ENCODE measurements at places on chromosomes 2 and 18.

DNA sequence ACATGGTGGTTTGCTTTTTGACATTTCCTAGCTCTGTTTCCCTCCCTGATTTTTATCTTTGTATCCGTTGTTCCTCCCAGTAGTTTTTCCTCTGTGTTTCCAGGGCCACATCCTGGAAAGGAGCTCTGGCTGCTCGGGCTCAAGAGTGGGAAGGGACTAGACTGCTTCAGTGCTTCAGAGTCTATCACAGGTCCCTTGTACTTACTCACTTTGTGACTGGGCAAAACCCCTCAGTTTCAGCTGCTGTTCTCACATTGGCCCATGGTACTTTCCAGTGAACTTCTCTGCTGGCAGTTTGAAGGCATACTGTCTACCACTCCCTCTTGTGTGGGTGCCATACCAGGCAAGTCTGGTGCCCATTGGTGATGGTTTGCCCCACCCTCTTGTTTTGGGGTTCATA lies 7.5 kb upstream of the STAMBP start:
- DNase-seq = no peak

GRCh38 chr18:8169722-8170121 lies 439.5 kb upstream of the RAB12 start:
- DNase-seq = no peak

DNA sequence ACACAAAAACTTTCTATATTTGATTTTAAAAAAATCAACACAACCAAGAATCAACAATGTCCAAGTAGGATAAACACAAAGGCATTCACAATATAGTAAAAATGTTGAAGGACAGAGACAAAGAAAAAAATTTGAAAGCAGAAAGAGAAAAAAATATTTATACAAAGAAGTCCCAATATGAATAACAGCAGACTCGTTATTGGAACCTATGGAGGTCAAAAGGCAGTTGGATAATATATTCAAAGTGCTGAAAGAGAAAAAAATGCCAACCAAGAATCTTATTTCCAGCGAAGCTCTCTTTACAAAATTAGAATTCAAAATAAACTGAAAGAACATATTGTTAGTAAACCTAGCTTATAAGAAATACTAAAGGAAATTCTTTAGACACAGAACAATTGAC lies 859.5 kb downstream of the LRP1B start:
- DNase-seq = no peak

GRCh38 chr2:27884601-27885000 lies 5.6 kb downstream of the RBKS start:
- DNase-seq = no peak

DNA sequence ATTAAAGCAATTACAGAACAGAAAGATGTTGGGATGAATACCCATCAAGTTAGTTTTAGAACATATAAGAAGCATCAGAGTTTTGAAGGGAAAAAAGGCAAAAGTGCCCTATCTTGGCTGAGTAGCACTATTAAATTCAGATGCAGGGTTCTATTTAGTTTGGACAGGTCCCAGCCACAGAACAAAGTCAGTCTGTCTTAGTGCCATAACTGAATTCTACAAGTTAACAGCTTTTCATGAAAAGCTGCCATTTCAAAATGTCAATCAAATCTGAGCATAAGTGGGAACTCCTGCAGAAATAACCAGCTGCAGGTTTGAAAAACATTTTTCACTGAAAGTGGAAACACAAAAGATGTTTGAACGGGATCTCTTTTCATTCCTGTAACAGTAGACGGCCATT lies 160.4 kb downstream of the SRBD1 start:
- no peak for DNase-seq

DNA sequence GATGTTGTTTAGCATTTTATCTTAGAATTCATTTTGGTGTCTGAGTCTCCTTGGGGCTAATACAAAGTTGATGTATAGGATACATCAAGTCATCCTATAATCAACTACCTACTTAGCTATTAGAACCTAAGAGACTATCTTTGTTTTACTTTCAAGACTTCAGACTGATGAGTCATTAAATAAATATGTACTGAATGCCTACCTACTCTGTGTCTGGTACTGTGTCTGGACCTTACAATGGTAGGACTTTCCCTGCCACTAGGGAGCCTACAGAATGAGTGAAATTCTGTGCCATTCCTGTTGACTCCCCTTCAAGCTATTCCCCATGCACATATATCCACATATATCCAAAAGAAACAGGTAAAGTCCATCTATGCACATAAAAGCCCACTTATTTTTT lies 114.5 kb downstream of the ERBB4 start:
- no peak for DNase-seq

GRCh38 chr2:55111570-55112228 lies 61.4 kb upstream of the RTN4 start:
- DNase-seq = peak; percentile 37

- DNase-seq = no peak
Measured at GRCh38 chr2:72081451-72081850, 66.2 kb downstream of the CYP26B1 start.

DNA sequence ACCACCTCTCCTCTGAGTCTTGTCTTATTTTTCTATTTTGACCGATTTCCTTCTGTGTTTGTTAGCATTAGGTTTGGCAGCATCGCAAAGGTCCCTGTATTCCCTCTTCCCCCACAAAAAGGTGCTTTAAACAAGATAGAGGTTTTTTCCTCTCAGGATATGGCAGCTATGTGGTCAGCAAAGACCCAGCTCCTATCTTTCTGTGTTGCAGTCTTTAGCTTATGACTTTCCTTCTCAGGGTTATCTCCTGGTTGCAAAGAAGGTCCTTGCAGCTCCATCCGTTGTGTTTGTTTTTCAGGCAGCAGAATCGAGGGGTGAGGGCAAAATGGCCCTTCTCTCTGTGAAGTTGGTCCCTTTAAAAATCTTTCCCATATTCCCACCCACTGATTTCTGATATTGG lies 38.4 kb downstream of the GALNT1 start:
- DNase-seq = no peak

- no peak for DNase-seq
Measured at GRCh38 chr2:161956738-161957137, 117.3 kb downstream of the DPP4 start.

GRCh38 chr2:95074663-95075439 lies 46.8 kb downstream of the MRPS5 start:
- DNase-seq = no peak

- no peak for DNase-seq
Measured at GRCh38 chr2:74768401-74768914, 65.5 kb upstream of the HK2 start.

- no peak for DNase-seq
Measured at GRCh38 chr2:104859766-104860450, 6.0 kb downstream of the POU3F3 start.

- no peak for DNase-seq
Measured at GRCh38 chr2:163554864-163555263, 180.9 kb downstream of the FIGN start.

- DNase-seq = no peak
Measured at GRCh38 chr2:226868331-226869162, 32.7 kb downstream of the RHBDD1 start.

- no peak for DNase-seq
Measured at GRCh38 chr2:126936219-126936723, 37.6 kb downstream of the TEX51 start.

GRCh38 chr2:232459419-232460035 lies 3.6 kb downstream of the ALPI start:
- DNase-seq = no peak

- DNase-seq = no peak
Measured at GRCh38 chr2:69549421-69549820, 94.1 kb downstream of the AAK1 start.

- DNase-seq = peak; percentile 26
Measured at GRCh38 chr2:176079831-176080539, 3.8 kb downstream of the EVX2 start.

GRCh38 chr2:207974216-207974605 lies 51.1 kb downstream of the PLEKHM3 start:
- DNase-seq = no peak

- peak; percentile 21 for DNase-seq
Measured at GRCh38 chr2:10787176-10787968, 25.2 kb downstream of the PDIA6 start.

- DNase-seq = no peak
Measured at GRCh38 chr18:74066018-74066417, 81.6 kb downstream of the FBXO15 start.

- DNase-seq = no peak
Measured at GRCh38 chr18:58507880-58508279, 121.0 kb downstream of the ALPK2 start.

GRCh38 chr2:2846332-2847208 lies 515.5 kb upstream of the MYT1L start:
- peak; percentile 94 for DNase-seq

GRCh38 chr2:203591642-203592041 lies 56.5 kb upstream of the RAPH1 start:
- no peak for DNase-seq

DNA sequence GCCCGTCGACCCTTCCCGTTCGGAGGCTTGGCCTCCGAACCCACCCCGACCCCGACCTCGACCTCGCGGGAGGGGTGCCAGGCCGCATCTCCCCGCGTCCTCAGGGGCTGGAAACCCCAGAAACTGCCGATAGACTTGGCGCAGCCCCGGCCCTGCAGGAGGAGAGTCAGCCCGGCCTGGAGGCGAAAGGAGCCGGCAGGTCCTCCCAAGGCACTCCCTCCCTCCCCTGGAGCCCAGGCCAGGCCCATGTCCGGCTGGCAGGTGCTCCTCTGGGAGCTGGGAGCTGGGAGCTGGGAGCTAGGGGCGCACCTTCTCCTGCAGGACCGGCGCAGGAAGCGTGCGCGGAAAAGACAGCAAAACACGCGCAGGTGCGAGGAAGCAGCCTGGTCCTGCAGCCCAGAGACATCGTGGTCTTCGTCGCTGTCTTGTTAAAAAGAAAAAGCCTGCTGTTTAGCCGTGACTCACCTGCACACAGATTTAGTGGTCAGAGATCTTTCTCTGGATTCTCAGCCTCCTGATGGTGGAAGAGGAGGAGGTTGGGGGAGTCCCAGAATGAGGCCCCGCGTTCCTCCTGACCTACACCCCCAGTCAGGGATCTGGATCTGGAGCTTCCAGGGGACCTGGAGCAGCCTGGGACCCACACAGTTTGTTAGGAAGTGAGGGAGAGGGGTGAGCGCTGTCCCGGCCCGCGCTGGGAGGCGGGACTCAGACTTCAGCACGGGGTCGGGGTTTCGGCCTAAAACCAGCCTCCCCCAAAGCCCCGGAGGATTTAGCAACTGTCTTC lies 660 bp upstream of the MBP start:
- no peak for DNase-seq

- DNase-seq = no peak
Measured at GRCh38 chr2:222176890-222177289, 121.9 kb downstream of the PAX3 start.

- no peak for DNase-seq
Measured at GRCh38 chr2:101500860-101501259, 25.9 kb upstream of the RFX8 start.

DNA sequence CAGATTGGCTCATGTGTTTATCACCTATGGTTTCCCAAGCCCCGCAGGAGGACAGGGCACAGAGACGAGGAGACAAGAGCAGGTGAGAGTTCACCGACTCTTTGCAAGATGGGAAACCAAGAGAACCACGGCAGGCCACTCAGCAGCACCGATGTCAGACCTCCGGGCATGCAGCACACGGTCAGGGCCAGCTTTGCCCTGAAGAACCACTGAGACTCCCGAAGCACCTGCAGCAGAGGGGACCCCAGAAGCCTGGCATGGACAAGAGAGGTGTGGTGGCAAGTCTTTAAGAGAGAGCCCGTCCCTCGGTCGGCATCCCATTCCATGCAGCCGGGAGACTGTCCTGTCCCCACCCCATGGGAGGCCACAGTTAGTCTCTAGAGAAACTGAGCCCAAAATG lies 36.6 kb upstream of the TAF1B start:
- no peak for DNase-seq

GRCh38 chr2:14923820-14924580 lies 291.5 kb downstream of the LRATD1 start:
- DNase-seq = no peak

DNA sequence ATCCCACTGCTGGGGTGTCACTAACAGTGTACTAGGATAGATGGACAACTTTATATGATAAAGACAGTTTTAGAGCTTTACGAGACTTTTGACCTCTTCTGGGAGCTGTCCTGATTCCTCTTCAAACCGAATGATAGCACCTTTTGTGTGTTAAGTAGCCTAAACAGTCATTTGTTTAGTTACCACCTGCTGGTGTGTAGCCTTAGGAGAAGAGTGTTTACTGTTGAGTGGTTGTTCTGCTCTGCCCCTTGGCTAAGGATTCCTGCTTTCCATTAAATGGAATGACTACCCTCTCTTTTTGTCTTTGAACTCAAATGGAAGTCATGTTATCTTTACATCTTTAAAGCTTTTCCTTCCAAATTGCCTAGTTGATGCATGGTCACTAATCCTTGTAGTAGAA lies 28.0 kb upstream of the MGAT5 start:
- no peak for DNase-seq

GRCh38 chr2:37984176-37984575 lies 59.1 kb downstream of the RMDN2 start:
- DNase-seq = no peak

GRCh38 chr2:166375195-166375735 lies 479 bp downstream of the SCN9A start:
- no peak for DNase-seq

GRCh38 chr2:161068670-161069069 lies 91.6 kb upstream of the TANK start:
- DNase-seq = no peak

- DNase-seq = no peak
Measured at GRCh38 chr2:143575340-143575739, 446.1 kb downstream of the ARHGAP15 start.

DNA sequence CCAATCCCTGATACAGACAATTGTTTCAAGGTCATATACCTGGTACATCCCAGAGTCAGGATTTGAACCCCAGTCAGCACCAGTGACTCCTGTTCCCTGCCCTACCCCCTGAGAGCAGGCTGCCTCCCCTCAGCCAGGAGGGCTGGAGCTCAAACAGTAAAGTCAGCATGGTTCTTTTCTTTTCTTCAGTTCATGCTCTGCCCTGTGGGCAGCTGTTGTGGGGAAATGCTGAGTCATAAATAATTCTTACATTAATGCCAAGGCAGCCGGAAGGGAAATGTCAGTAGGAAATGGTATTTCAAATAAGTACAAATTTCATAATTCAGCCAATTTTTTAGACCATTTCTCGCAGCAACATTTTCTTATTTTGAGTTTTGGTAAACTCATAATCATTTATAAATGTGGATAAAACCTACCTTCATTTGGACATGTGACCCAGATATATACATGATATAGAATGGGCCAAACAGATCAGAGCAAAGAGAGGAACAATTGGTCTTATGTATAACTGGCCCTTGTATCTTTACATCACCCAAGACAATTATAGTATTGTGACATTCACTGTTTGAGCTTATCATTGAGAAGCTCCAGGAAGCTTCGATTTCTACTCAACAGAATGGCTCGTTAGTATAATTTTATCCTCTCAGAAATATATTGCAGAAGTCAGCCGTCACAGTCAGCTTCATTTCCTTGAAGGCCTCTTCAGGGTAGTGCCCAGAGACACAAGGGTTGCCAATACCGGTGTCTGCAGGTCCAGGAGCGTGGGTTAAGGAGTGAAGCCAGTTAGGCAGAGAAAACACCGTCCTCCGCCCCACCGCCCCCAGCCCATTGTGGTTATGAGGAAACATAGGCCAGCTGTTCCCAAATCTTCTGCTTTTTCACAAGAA lies 28.0 kb upstream of the SCYGR1 start:
- DNase-seq = no peak

All from cerebellar cortex (tissue), 1 donor.